Stimulated activated CD4-positive, alpha-beta T cell treated with anti-CD3 and anti-CD28 coated beads, Interleukin-4, amount 100 ng/mL, for 4 hours (primary cell): ENCODE measurements at places on chromosomes 16 and 17.

- DNase-seq = no peak
Observed at GRCh38 chr17:10516065-10516464, 2.3 kb downstream of the MYH1 start.

- DNase-seq = no peak
Observed at GRCh38 chr17:29694918-29695563, 72.3 kb upstream of the CORO6 start.

- DNase-seq = peak; percentile 92
Observed at GRCh38 chr17:54968262-54968987, at the start of the genes COX11 and STXBP4. TSS of gene COX11 (minus strand) at chr17:54968654. CDS start at chr17:54968646, 8 bp downstream. TSS of gene STXBP4 (plus strand) at chr17:54968765. CDS start at chr17:54986220, 17,455 bp downstream.

DNA sequence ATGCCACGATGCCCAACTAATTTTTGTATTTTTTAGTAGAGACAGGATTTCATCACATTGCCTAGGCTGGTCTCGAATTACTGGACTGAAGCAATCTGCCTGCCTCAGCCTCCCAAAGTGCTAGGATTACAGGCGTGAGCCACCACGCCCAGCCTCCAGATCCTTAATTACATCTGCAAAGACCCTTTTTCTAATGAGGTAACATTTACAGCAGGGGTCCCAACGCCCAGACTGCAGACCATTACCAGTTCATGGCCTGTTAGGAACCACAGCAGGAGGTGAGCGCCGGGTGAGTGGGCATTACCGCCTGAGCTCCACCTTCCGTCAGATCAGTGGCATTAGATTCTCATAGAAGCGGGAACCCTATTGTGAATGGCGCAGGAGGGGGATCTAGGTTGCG is 4.0 kb upstream of the RAB11FIP4 start:
- no peak for DNase-seq

GRCh38 chr17:74424657-74425056 is 7.2 kb upstream of the GPRC5C start:
- DNase-seq = no peak

DNA sequence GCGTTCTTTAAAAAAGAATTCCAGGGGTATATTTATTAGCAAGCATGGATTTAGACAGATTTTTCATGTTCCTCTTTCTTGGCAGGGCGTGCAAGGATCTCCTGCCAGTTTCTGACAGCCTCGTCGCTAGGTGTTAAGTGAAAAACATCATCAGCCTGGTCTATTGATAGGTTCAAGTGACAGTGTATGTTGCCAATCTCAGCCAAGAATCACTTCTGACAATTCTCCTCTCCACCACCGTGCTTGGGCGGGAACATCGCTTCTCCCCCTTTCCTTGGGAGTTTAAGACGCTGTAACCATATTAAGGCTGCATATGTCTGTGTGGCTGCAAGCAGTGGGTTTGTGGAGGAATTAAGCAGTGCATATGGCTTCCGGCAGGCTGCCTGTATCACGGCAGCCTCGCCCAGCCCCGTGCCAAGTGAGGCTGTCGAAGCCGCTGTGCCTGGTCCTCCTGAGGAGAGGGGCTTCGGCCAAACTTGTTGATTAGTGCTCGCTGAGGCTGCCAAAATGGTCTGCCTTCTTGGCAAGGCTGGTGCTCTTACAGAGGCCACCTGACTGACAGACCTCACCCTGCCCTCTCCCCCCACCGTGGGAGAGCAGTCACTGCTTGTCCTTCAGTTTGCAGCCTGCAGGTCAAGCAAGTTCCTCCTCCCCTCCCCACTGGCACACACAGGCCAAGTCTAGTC is 132.2 kb upstream of the MPHOSPH6 start:
- DNase-seq = no peak

DNA sequence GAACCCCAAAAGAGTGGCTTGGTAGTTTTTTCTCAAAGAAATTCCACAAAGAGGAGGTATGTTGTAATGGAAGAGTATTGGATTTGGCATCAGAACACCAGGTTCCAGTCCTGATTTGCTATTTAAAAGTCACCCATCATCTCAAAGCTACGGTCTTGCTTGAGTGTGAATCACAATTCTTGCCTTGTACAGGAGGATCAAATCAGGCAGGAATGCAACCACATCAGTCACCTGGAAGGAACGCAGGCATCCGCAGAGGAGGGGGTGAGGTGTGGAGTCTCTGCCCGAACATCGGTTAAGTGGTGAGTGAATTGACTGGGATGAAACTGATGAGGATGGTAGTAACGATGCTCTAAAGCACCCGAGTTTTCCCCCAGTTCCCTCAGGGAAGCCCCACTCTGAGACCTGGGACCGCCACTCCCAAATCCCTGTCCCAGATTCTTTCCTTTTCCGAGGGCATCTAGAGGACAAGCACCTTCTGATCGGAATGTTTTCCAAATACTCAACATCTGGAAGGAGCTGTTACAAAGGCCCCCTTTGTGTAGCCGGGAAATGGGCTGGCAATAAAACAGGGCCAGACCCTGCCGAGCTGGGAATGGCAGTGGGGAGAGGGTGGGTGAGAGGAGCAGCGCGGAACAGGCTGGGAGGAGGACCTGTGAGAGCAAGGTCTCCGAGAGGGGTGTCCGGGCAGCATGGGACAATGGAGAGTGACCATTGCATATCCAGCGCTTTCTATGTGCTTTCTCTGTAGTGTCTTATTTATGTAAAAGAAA is 469.6 kb downstream of the SLC39A11 start:
- no peak for DNase-seq

GRCh38 chr17:55652825-55653224 is 69.8 kb downstream of the TMEM100 start:
- DNase-seq = no peak

- DNase-seq = no peak
Observed at GRCh38 chr17:71975331-71975801, 145.5 kb upstream of the SOX9 start.

DNA sequence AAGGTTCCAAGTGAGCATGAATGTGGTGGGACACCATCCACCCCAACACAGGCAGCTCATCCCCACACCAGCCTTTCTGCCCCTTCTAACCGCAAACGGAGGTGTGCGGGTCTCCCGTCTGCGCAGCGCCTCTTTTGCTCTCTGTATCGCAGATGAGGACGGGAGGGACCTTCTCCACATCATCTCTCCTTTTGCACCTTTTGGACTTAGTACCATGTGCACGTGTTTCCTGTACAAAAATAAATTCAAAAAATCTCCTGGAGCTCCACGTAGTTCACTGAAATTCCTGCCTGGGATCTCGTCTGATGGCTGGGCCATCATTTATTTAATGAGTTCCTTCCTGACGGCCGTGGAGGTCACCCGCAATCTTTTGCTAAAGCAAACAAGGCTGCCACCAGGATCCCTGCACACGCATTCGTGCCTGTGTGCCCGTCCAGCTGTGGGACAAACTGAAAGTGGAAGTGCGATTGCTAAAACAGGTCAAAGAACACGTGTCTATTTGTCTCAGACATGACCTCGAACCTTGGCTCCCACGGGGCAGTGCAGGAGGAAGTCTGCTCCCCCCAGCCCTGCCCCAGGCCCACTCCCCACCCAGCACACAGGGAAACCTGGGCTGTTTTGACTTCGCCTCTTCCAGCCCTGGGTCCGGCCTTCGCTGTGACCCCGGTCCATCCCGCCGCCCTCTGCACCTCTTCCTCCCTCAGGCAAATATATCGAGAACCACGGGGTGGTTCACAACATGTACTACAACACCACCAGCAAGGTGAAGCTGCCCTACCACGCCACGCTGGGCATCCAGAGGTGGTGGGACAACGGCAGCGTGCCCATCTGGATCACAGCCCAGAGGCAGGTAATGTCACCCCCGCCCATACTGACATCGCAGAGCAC is 2.3 kb downstream of the ENPP7 start:
- no peak for DNase-seq

GRCh38 chr17:63753215-63753614 is 11.6 kb upstream of the STRADA start:
- no peak for DNase-seq

GRCh38 chr17:29129731-29130130 is 50.5 kb downstream of the MYO18A start:
- no peak for DNase-seq

DNA sequence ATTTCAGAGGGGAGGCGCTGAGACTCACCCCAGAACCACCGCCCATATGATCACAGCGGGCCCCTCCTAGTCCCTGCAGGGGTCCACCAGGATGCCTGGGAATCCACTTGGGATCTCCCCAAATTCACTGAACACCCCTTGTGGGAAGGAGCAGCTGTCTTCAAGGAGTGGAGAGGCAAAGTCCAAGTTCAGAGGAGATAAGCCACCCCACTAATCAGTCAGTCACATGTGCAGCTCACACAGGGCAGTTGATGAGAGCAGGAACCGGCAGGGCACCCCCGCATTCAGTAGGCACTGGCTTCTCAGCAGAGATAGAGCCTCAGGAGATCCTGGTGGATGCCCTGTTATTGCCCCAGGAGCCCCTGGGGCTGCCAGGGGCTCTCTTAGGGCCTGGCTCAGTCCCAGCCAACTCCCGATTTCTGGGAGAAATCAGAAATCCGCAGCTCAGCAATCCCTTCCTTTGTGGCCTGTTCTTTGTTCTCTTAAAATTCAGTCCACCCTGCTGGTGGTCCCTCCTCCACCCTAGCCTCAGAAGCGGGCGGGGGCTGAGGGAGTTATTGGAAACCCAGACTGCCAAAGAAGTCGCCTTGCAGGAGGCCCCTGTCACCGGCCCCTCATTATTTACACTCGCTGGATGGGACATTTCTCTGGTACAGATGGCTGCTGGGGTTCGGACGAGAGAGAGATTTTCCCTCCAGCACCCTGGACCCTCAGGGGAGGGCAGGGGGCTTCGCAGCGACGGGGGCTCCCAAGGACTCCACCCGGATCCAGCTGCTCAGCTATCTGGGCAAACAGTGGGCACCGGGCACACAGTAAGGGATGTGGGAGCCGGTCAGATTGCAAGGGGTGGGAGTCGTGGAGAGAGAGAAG is 1.8 kb downstream of the CDC42EP4 start:
- no peak for DNase-seq

DNA sequence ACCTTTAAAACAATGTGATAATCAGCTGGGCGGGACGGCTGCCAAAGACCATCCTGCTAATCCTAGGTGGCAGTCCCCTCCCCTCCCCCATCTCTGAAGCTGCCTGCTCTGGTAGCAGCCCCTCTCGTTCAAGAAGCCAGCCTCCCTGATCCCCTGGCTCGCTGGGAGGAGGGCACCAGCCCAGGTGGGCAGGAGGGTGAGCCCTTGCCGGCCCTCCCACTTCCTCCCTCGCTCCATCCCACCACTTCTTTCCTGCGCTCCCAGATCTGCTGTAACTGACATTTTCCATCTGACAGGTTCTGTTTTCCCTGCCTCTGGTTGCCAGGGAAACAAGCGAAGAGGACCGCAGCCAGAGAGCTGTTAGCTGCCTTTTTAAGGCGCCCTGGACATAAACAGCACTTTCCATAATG is 155.7 kb upstream of the TNRC6C start:
- DNase-seq = no peak

GRCh38 chr17:6177941-6178694 is 107.9 kb downstream of the WSCD1 start:
- no peak for DNase-seq

DNA sequence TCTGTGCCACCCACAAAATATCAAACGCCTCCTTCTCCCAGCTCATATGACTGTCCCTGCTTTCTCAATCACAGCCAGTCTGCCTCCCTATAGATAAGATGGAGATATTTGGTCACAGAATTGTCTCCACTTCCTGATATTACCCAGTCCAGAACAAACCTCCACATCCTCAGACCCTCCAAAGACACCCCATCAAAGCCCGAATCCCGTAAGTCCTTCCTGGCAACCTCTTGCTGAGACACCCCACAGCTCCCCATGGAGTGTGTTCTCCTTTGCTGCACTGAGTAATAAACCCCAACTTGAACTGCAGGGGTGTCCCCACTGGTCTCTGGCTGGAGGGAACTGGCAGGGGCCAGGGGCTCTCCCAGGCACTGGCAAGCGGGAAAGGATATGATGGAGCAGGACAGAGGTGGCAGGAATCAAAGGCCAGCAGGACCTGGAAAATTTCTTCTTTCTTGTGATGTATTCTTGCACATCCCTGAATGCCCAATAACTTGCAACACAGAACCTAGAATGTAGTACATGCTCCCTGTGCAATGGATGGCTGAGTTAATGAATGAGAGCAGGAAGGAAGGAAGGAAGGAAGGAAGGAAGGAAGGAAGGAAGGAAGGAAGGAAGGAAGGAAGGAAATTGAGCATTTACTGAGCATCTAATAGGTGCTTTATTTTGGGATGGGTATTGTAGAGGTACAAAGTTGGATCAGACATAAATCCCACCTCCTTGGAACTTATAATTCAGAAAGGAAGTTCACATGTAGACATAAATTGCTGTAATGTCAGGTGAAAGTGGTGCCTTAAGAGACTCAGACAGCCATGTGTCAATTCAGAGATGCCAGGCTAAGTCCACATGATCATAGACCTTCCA is 13.9 kb downstream of the TMEM114 start:
- DNase-seq = no peak

- DNase-seq = no peak
Observed at GRCh38 chr17:74632617-74633016, 9.1 kb upstream of the CD300E start.
